ENCODE measurements at places on chromosomes 13 and 19.

- DNase-seq = no peak
These were observed 15.3 kb downstream of the GRTP1 start for GRCh38 chr13:113348591-113348990.

GRCh38 chr13:99477493-99477892 is 23.8 kb upstream of the TM9SF2 start:
- DNase-seq = no peak

GRCh38 chr19:46189971-46190888 is 39.3 kb upstream of the IGFL1 start:
- no peak for DNase-seq

DNA sequence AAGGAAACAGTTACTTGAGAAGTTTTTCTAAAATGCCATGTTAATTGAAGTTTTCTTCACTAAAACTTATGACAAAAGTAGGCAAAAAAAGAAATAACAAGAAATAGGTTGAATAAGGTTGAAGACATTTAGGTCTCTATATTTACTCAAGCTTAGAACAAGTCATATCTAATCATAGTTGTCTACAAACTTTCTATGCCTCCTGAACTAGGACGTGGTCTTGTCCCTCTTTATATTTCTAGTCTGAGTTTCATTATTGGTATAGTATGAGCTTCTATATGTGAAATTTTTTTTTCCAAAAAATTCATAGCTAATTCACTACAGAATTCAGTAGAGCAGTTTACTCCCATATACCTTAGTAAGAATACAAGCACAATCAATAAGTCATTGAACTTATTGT is 836.4 kb downstream of the SLITRK6 start:
- no peak for DNase-seq

DNA sequence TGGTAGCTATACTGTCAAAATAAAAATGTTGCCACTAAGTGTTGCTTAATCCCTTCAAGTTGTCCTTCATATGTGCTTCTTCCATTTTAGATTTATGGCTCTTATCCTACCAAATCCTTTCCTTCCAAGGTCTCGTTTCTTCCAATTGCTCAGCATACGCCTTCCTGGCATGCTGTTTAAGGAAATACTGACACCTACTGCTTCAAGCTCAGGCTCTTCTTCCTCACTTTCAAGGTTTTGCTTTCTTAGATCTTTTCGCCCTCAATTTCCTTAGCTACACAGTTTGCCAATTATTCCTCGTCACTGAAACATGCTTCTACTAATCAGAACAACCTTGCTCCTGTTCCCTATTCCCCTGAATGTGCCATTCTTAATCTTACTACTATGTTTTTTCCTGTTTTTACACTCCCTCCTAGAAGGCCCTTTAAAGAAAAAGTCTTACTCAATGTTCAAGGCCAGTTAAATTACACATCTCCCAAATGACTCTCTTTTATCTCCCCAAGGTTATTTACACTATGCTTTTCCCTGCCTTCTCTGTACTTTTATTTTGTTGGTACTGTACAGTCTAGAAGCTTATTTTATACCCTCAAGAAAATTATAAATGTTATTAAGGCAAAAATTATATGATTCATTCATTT is 343.1 kb downstream of the MZT1 start:
- no peak for DNase-seq

GRCh38 chr13:31930490-31930889 is 101.1 kb upstream of the FRY start:
- no peak for DNase-seq

DNA sequence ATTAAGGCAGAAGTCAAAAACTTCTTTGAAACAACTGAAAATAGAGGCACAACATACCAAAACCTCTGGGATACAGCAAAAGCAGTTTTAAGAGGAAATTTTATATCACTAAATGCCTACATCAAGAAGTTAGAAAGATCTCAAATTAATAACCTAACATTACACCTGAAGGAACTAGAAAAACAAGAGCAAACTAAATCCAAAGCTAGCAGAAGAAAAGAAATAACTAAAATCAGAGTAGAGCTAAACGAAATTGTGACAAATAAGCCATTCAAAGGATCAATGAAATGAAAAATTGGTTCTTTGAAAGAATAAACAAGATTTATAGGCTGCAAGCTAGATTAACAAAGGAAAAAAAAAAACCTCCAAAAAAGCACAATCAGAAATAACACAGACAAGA is 2.5 kb upstream of the GPR42 start:
- DNase-seq = no peak

DNA sequence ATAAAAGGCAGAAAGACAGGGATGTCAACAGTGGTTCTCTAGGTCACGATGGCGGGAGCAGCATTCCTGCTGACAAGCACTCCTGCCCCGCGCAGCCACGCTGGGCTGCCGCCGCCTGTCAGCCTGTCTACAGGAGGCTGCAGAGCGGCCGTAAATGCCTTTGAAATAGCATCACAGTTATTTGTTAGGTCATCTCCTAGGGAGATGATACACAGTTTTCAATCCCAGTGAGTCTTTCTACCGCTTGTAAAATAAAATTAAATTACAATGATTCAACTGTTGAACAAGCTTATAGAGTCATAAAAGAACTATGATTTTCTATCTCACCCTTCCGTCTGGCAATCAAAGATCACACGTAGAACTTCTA is 7.3 kb upstream of the SLC7A9 start:
- no peak for DNase-seq

GRCh38 chr13:113394339-113394640 is 30.4 kb upstream of the GRTP1 start:
- DNase-seq = no peak

DNA sequence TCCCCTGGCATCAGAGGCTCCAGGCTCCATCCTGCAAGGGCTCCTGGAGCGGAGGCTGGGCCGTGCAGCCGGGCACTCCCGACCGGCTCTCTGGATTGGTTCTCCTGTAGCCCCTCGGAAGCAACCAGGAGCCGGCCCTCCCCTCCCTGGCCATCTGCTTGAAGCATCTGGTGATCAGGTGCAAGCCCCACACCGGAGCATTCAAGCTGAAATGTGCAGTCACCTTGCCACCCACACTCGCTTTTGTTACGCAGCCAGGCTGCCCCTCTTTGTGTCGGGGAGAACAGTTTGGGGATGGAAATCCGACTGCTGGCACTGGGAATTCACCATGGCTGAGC is 258.8 kb downstream of the ZNF536 start:
- no peak for DNase-seq

DNA sequence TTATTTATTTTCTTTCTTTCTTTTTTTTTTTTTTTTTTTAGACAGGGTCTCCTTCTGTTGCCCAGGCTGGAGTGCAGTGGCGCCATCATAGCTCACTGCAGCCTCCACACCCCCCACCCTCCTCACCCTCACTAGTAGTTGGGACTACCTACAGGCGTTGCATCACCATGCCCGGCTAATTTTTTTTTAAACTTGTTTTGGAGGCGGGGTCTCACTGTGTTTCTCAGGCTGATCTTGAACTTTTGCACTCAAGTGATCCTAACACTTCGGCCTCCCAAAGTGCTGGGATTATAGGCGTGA is 33.6 kb downstream of the GJA3 start:
- DNase-seq = peak; percentile 26

- DNase-seq = no peak
These were observed 1366.1 kb downstream of the PCDH9 start for GRCh38 chr13:65864039-65864438.

- DNase-seq = no peak
These were observed 34.4 kb downstream of the WDFY2 start for GRCh38 chr13:51618626-51619025.

GRCh38 chr19:50557009-50557613 is 11.1 kb downstream of the LRRC4B start:
- peak; percentile 4 for DNase-seq

- DNase-seq = peak; percentile 64
These were observed 379 bp upstream of the ZNF470 start for GRCh38 chr19:56566904-56567273.

DNA sequence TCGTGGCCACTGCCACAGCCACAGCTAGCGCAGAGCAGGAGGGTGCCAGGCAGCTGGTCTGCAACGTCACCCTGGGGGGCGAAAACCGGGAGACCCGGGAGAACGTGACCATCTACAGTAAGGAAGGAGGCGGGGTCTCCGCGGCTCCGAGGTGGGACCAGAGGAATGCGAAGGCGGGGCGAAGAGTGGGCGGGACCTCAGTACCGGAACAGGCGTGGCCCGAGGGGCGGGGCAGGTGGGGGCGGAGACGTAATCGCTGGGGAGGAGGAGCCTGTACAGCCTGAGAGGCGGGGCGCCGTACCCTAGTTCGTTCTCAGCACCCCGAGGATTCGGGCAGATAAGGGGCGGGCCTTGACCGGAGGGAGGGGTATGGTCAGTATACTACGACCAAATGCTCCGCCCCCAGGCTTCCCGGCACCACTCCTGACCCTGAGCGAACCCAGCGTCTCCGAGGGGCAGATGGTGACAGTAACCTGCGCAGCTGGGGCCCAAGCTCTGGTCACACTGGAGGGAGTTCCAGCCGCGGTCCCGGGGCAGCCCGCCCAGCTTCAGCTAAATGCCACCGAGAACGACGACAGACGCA is 2.5 kb downstream of the ICAM5 start:
- DNase-seq = peak; percentile 87

GRCh38 chr19:55173714-55174409 is 6.2 kb downstream of the SYT5 start:
- peak; percentile 69 for DNase-seq

- DNase-seq = no peak
These were observed at the start of gene SBSN for GRCh38 chr19:35528218-35529038. Gene SBSN (minus strand): TSS chr19:35528311. CDS start chr19:35528281, 30 bp downstream.

- DNase-seq = no peak
These were observed 703 bp upstream of the TPM4 start for GRCh38 chr19:16075430-16076153.

DNA sequence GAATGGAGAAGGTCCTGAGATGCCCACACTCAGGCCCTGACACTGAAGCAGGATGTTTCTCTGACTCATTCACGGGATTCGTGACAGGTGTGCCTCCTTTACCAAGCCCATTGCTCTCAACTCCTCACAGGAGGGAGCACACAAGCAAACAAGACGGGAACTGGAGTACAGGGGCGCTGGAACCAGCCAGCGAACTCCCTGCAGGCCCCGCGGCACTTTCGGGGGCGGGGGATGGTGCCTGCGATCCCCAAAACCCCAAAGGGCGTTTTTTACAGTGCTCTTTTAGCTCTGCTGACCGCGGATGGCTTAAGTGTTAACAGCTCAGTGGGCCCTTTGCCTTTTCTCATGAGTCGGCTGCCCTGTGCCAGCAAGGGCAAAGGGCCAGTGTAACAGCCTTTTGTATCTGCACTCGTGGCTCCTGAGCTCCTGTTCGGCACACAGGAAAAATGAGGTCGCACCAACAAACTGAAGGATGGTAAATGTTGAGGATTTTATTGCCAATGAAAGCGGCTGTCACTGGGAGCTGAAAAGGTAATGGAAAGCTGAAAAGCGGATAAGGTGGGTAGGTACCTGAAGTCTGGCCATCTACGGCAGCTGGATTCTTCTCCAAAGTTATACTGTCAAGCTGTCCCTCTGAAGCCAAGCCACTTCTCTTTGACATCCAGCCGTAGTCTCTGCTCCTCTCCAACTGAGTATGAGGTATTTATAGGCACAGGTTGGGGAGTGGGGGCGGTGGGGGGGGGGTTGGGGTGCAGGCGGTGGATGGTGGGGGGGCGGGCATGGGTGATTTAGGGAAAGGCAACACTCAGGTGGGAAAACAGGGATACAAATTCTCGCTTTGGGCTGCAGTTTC is 65.0 kb upstream of the TRPC4 start:
- DNase-seq = no peak

DNA sequence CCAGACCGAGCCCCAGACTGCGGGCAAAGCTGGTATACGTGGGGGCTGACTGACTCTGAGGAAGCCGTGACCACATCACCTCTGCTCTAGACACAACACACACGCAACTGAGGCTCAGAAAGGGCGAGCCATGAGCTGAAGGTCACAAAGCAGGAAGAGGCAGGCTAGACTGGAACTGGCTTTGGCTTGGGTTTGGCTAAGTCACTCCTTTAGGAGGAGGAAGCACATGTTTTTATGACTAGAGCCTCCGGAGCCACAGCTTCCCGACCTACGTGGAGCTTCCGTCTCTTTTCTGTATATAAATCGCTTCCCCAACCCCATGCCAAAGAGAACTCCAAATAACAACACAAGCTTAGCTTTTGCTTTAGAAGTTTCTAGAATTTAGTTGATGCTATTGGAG is 48.0 kb downstream of the RFX2 start:
- peak; percentile 56 for DNase-seq

- DNase-seq = no peak
These were observed 3.0 kb upstream of the NCCRP1 start for GRCh38 chr19:39193803-39194202.

DNA sequence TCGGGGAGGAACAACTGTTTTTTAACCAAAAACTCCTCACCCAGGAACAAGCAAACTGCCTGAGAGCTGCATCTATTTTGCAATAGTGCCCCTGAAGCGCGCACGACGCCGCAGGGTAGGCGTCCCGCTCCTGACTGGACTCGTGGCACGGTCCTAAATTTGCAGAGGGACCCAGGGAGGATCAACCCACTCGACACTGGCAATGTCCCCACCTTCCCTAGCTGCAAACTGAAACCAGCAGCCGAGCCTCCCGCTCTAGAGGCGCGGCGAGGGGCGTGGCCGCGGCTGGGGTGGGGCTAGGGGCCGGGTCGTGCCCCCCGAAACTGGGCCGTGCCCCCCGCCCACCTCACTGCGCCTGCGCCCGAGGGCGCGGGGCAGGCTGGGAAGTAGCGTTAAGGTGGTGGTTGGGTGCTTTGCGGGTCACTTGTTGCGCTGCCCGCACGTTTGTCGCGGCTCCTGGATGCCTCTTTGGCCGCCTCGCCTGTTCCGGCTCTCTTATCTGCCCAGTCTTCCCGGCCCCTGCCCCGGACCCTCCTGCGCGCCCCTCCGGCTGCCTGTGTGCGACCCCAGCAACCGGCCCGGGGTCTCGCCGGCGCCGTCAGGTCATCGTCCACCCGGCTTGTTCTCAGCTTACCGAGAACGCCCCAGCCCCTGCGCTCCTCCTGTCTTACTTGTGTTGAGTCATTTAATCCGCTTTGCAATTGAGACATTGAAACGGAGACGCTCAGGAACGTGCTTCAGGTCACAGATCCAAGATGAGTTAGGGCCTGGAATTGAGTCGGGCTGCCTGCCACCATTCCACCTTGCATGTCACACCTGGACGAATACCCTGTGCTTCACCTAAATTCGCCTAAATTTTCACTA is 37.9 kb upstream of the LSM14A start:
- peak; percentile 91 for DNase-seq

- no peak for DNase-seq
These were observed 321.9 kb downstream of the FOXO1 start for GRCh38 chr13:40344270-40345148.
